Adrenal gland (tissue), 19 donors: ENCODE measurements at places on chromosomes 2 and 18. TPM values are rescaled to one million over a fixed set of nuclear protein-coding genes. Genes with fewer than 3 reads are reported as not detected.

Gene DLGAP1
- polyA plus RNA-seq = 23.0 TPM

Gene CDK15
- polyA plus RNA-seq = 0.13 TPM

Gene CD8B2
- polyA plus RNA-seq = not detected

Gene IGFBP5
- 92.5 TPM for polyA plus RNA-seq

Gene EVA1A
- 0.81 TPM for polyA plus RNA-seq

Gene MARCHF4
- polyA plus RNA-seq = 0.97 TPM

Gene TRABD2A
- 1.0 TPM for polyA plus RNA-seq

Gene CFC1
- not detected for polyA plus RNA-seq

Gene ADRA2B
- polyA plus RNA-seq = 1.2 TPM

Gene SGO2
- 2.2 TPM for polyA plus RNA-seq

Gene EN1
- not detected for polyA plus RNA-seq

Gene CD8A
- 1.9 TPM for polyA plus RNA-seq

Gene GBX2
- not detected for polyA plus RNA-seq

Gene EFR3B
- 2.1 TPM for polyA plus RNA-seq

Gene DOCK10
- polyA plus RNA-seq = 9.2 TPM

Gene ZC3H6
- 6.0 TPM for polyA plus RNA-seq

Gene ZEB2
- 29.0 TPM for polyA plus RNA-seq
